Left lung (tissue), 14 donors: ENCODE measurements at places on chromosomes 12 and 14.

- DNase-seq, result no peak
Observed at GRCh38 chr12:119621878-119622277, 28.3 kb downstream of the TMEM233 start.

DNA sequence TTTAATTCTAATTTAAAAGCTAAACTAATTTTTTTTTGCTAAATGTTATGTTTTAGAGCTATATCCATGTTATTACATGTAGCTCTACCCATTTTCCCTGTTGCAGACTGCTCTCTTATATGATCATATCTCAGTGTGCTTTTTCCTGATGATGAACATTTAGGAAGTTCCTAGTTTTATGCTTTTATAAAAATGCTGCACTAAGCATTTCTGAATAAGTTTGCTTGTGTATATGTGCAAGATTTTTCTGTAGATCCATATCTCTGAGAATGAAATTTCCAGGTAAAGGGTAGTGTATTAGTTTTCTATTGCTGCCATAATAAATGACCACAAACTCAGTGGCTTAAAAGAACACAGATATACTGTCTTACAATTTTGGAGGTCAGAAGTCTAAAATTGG lies 374.4 kb upstream of the E2F7 start:
- no peak for DNase-seq

- no peak for DNase-seq
Observed at GRCh38 chr14:55578511-55578910, 1.5 kb upstream of the KTN1 start.

- DNase-seq, result no peak
Observed at GRCh38 chr12:96219700-96220206, 25.6 kb downstream of the ELK3 start.
